Activated CD8-positive, alpha-beta T cell treated with anti-CD3 and anti-CD28 coated beads, Interleukin-2, amount 10 ng/mL, durations not matched to agents 7 days and 5 days (primary cell): ENCODE measurements at places on chromosomes 11 and 22. TPM values are rescaled to one million over a fixed set of nuclear protein-coding genes. Genes with fewer than 3 reads are reported as not detected.

DNA sequence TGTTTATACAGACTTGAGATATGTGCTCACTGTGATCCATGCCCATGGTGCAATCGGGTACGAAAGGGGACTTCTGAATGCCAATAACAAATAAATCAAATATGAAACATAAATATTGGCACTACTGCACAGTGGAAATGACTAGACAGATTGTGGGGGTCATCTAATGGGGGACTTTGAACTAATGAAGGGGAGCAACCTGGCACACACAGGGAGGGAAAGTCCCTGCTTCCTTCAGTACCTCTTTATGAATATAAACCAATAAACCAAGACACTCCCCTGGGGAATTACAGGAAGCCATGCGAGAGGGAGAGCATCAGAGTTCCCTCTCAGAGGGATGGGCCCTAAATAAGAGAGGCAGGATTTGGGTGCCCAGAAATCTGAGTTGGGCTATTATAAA is 21.1 kb downstream of the MIF start:
- peak overlapping the region; percentile 10 for H3K27ac ChIP-seq
- H3K4me3 ChIP-seq, result no peak overlapping the region
- H3K27me3 ChIP-seq, result no peaks in the 10 kb centered on the region
- DNase-seq, result no peak
- peaks cover 39% of the 10 kb centered on the region for H3K4me1 ChIP-seq
- H3K36me3 ChIP-seq, result peaks cover 34% of the 10 kb centered on the region

- DNase-seq, result no peak
- peak overlapping the region; percentile 72 for H3K4me3 ChIP-seq
- peaks cover 52% of the 10 kb centered on the region for H3K27me3 ChIP-seq
- peaks cover 9% of the 10 kb centered on the region for H3K4me1 ChIP-seq
Observed at GRCh38 chr11:75239531-75240290, 863 bp upstream of the TPBGL start.

DNA sequence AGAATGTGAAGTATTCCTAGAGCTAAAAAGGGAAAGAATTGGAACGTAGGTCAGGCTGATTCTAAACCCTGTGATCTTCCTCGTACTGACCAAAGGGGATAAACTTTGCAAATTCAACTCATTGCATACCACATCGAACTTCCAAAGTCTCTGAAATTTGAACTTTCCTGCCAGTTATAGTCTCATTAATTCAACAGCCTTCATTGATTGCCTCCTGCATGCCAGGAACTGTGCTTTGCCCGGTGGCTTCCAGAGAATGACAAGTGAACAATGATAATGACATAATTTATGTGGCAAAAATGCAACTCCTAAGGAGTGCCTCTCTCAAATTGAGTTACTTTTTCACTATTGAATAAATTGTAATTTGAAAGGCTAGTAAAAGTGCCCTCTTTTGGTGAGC is 107.7 kb upstream of the LDLRAD3 start:
- no peaks in the 10 kb centered on the region for H3K4me1 ChIP-seq
- DNase-seq, result no peak
- no peak overlapping the region for H3K4me3 ChIP-seq
- H3K27me3 ChIP-seq, result peaks cover 7% of the 10 kb centered on the region
- no peak overlapping the region for H3K27ac ChIP-seq

- H3K27me3 ChIP-seq, result no peaks in the 10 kb centered on the region
- no peaks in the 10 kb centered on the region for H3K4me1 ChIP-seq
- no peak overlapping the region for H3K27ac ChIP-seq
- DNase-seq, result no peak
- H3K36me3 ChIP-seq, result no peaks in the 10 kb centered on the region
Observed at GRCh38 chr11:25970726-25971508, 361.0 kb upstream of the ANO3 start.

GRCh38 chr11:126060757-126061171 is 1.9 kb downstream of the CDON start:
- no peak for DNase-seq
- no peaks in the 10 kb centered on the region for H3K36me3 ChIP-seq
- no peak overlapping the region for H3K27ac ChIP-seq
- H3K27me3 ChIP-seq, result peaks cover 45% of the 10 kb centered on the region

DNA sequence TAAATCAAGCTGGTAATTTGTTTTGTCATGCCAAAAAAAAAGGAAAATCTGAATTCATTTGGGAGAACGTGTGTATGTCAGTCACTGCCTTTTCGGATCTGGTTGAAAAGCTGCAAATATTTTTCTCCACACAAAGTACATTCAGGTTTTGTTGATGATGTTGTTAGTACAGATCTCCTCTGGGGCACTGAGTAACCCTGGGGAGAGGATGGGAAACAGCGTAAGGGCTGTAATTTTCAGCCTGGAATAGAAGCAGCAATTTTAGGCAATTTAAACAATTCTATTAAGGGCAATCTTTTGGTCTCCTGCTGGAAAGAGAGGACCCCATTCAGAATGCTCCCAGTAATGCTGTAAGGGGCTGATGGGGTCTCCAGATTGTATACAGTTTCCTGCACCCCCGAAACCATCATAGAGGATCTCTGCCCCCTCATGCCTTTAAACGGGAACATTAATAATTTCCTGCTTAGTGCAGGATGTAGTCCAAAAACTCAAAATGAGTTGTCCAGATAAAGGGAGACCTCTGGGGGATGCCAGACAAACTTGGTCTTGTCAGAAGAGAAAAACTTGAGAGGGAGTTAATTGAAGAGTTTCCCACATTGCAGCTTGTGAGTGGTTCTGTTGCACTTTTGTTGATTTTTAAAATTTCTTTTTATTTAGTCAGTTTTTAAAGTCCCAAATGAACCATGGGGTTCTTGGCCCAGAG is 132.3 kb downstream of the COMMD9 start:
- no peaks in the 10 kb centered on the region for H3K27me3 ChIP-seq
- H3K36me3 ChIP-seq, result no peaks in the 10 kb centered on the region
- no peak for DNase-seq
- H3K4me1 ChIP-seq, result no peaks in the 10 kb centered on the region
- H3K27ac ChIP-seq, result no peak overlapping the region

DNA sequence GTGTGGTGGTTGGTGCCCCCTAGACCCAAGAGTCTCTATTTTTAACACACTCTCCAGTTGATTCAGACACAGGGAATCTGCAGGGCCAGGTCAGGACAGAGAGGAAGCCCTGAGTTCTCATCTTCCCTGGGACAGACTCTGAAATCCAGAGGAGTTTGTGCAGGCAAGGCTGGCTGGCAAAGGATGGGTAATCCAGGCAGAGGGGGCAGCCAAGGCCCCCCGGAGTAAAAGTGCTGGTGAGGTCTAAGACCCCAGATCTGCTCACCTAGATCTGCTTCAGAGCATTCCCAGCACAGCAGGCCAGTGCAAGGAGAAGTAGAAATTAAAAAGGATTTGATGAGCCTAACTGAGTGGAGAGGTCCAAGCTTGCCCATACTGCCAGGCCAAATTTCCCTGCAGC is 40.6 kb upstream of the MN1 start:
- H3K36me3 ChIP-seq, result peaks cover 7% of the 10 kb centered on the region
- DNase-seq, result no peak
- H3K4me3 ChIP-seq, result no peak overlapping the region
- H3K27ac ChIP-seq, result no peak overlapping the region
- no peaks in the 10 kb centered on the region for H3K27me3 ChIP-seq
- H3K4me1 ChIP-seq, result no peaks in the 10 kb centered on the region

DNA sequence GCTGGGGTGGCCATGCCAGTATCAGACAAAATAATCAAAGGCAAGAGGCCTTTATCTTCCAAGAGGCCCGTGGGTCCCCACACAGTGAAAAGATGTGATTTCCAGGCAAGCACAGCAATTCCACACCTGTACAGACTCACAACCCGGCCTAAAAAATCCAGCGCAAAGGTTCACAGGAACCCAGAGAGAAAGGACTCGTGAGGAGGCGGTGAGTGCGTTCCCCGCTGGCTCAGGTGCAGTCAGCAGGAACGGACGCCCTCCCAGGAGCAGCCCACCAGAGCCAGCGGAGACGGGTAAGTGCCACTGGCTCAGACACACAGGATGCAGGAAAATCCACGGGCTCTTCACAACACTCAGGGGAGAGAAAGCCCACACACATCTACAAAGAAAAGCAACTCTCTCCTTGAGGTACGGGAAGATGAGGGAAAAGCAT is 4.4 kb downstream of the TOLLIP start:
- H3K4me3 ChIP-seq, result no peak overlapping the region
- no peak overlapping the region for H3K27ac ChIP-seq
- no peaks in the 10 kb centered on the region for H3K36me3 ChIP-seq
- H3K4me1 ChIP-seq, result peaks cover 24% of the 10 kb centered on the region
- no peaks in the 10 kb centered on the region for H3K27me3 ChIP-seq

GRCh38 chr11:118791111-118791960 is at the start of gene DDX6:
DDX6 (minus strand) TSS chr11:118791164; CDS start chr11:118786251, 4,913 bp downstream.
- H3K4me1 ChIP-seq, result peaks cover 16% of the 10 kb centered on the region
- peak within 1 kb of the TSS; percentile 99 for H3K4me3 ChIP-seq
- peaks cover 19% of the 10 kb centered on the region for H3K36me3 ChIP-seq
- DNase-seq, result peak; percentile 94
- peak within 1 kb of the TSS; percentile 100 for H3K27ac ChIP-seq

DNA sequence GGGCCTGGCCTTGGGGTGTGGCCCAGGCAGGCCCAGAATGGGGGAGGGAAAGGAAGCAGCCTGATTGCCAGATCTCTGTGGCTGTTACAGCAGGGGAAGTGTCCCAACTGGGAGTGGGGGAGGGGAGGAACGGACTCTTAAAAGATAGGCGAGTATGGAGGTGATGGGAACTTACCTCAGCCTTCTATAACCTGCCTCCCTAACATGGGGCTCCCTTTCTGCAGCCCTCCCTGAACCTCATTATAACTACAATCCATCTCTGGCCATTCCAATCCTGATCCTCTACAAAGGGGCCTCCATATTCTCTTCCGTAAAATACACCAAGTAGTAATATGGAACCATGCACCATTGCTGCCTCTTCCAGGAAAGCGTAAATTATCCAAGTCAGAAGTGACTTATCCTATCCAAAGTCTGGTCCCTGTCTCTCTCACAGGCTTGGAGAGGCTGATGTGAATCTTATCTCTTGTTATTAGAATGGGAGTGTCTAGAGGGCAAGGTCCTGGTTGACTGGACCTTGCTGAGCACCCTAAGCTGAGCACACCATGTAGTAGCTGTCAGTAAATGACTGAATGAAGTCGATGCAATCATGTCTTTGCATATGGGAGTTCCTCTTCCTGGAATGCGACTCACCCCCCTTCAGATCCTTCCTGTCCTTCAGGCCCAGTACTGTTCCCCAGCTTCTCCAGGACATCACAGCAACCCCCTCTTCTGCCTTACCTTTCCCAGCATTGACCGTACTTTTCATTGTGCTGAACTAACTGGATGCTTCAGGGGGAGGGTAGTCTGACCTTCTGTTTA is 5.9 kb downstream of the RHOG start:
- H3K27ac ChIP-seq, result peak overlapping the region; percentile 84
- H3K36me3 ChIP-seq, result peaks cover 86% of the 10 kb centered on the region
- H3K4me3 ChIP-seq, result peak overlapping the region; percentile 61
- no peak for DNase-seq
- no peaks in the 10 kb centered on the region for H3K27me3 ChIP-seq

GRCh38 chr11:45606514-45607281 is 58.7 kb downstream of the CHST1 start:
- H3K36me3 ChIP-seq, result no peaks in the 10 kb centered on the region
- no peak overlapping the region for H3K27ac ChIP-seq
- peaks cover 21% of the 10 kb centered on the region for H3K27me3 ChIP-seq
- H3K4me3 ChIP-seq, result no peak overlapping the region
- no peak for DNase-seq
- H3K4me1 ChIP-seq, result no peaks in the 10 kb centered on the region

GRCh38 chr11:66224226-66224855 is 44.1 kb upstream of the RAB1B start:
- DNase-seq, result no peak
- H3K4me3 ChIP-seq, result no peak overlapping the region
- no peaks in the 10 kb centered on the region for H3K27me3 ChIP-seq

GRCh38 chr11:47251751-47252150 is 3.1 kb upstream of the ACP2 start:
- H3K36me3 ChIP-seq, result peaks cover 10% of the 10 kb centered on the region
- no peak for DNase-seq
- peaks cover 34% of the 10 kb centered on the region for H3K4me1 ChIP-seq
- H3K27ac ChIP-seq, result no peak overlapping the region

DNA sequence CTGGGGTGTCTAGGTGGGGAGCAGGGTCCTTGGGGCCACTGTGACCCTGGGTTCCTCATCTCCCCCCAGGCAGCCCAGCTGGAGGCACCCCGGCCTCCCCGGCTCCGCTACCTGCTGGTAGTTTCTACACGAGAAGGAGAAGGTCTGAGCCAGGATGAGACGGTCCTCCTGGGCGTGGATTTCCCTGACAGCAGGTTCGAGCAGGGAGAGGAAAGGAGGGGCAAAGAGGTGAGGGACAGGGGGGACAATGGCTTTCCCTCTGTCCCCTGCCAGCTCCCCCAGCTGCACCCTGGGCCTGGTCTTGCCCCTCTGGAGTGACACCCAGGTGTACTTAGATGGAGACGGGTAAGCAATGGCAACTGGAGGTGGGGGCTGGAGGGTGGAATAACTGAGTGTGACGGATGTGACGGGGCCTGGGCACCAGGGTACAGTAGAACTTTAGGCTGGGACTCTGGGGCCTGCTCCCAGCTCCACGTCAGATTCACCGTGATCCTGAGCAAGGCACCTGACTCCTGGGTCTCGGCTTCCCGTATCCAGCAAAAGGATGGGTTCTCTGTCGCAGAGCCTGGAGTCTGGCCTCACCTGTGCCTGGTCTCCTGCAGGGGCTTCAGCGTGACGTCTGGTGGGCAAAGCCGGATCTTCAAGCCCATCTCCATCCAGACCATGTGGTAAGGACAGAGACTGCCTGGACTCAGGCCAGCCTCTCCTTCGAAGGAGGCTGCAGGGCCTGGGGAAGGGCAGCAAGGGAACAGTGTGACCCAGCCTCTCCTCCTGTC is 3.6 kb downstream of the SSH3 start:
- H3K27ac ChIP-seq, result no peak overlapping the region
- H3K4me3 ChIP-seq, result no peak overlapping the region
- peaks cover 16% of the 10 kb centered on the region for H3K36me3 ChIP-seq
- DNase-seq, result no peak
- H3K27me3 ChIP-seq, result no peaks in the 10 kb centered on the region
- peaks cover 19% of the 10 kb centered on the region for H3K4me1 ChIP-seq

GRCh38 chr11:8533332-8533731 is 60.7 kb downstream of the STK33 start:
- H3K4me1 ChIP-seq, result no peaks in the 10 kb centered on the region
- no peak for DNase-seq
- H3K36me3 ChIP-seq, result no peaks in the 10 kb centered on the region
- peaks cover 3% of the 10 kb centered on the region for H3K27me3 ChIP-seq
- H3K4me3 ChIP-seq, result no peak overlapping the region
- H3K27ac ChIP-seq, result no peak overlapping the region

The TCIRG1 gene
- 263 TPM for total RNA-seq

The HDHD5 gene
- 38.5 TPM for total RNA-seq

The KCNJ11 gene
- total RNA-seq, result 5.7 TPM

The CCDC89 gene
- total RNA-seq, result 0.23 TPM

The SOX6 gene
- total RNA-seq, result not detected

The ELF5 gene
- total RNA-seq, result not detected

The HEPN1 gene
- total RNA-seq, result not detected

The THY1 gene
- not detected for total RNA-seq

The DEFB131B gene
- total RNA-seq, result not detected

The SERPIND1 gene
- total RNA-seq, result not detected

The CARD18 gene
- total RNA-seq, result not detected

The SEPTIN3 gene
- 0.21 TPM for total RNA-seq

The OR5I1 gene
- not detected for total RNA-seq

The DRD2 gene
- total RNA-seq, result not detected
